ENCODE measurements at places on chromosomes 2 and 18. TPM values are rescaled to one million over a fixed set of nuclear protein-coding genes. Genes with fewer than 3 reads are reported as not detected.

- no peaks in the 10 kb centered on the region for H3K36me3 ChIP-seq
- no peaks in the 10 kb centered on the region for H3K27me3 ChIP-seq
- no peaks in the 10 kb centered on the region for H3K4me1 ChIP-seq
- no peak for DNase-seq
Measured at GRCh38 chr2:211455216-211455841, 898.9 kb downstream of the CPS1 start.

- H3K27me3 ChIP-seq: no peaks in the 10 kb centered on the region
- H3K36me3 ChIP-seq: no peaks in the 10 kb centered on the region
- peak; percentile 63 for DNase-seq
- no peak overlapping the region for H3K4me3 ChIP-seq
- H3K27ac ChIP-seq: no peak overlapping the region
- H3K4me1 ChIP-seq: no peaks in the 10 kb centered on the region
Measured at GRCh38 chr2:62663920-62664795, 41.4 kb upstream of the EHBP1 start.

The G6PC2 gene
- not detected for total RNA-seq

DNA sequence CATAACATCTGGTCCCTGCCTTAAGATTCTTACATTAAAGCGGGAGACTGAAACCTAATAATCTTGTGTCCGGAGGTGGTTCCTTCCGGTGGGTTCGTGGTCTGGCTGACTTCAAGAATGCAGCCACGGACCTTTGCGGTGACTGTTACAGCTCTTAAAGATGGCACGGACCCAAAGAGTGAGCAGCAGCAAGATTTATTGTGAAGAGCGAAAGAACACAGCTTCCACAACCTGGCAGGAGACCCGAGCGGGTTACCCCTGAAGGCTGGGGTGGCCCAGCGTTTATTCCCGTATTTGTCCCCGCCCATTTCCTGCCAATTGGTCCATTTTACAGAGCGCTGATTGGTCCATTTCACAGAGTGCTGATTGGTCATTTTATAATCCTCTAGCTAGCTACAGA lies 122.3 kb upstream of the SIX2 start:
- no peaks in the 10 kb centered on the region for H3K36me3 ChIP-seq
- no peaks in the 10 kb centered on the region for H3K4me1 ChIP-seq
- H3K4me3 ChIP-seq: no peak overlapping the region
- no peaks in the 10 kb centered on the region for H3K27me3 ChIP-seq
- no peak overlapping the region for H3K27ac ChIP-seq

The SCG2 gene
- total RNA-seq: 0.57 TPM

The C2orf92 gene
- 7.3 TPM for total RNA-seq

All from kidney (tissue), 22 donors.